IMR-90 (cell line): ENCODE measurements at places on chromosomes 5 and 9. TPM values are rescaled to one million over a fixed set of nuclear protein-coding genes. Genes with fewer than 3 reads are reported as not detected.

DNA sequence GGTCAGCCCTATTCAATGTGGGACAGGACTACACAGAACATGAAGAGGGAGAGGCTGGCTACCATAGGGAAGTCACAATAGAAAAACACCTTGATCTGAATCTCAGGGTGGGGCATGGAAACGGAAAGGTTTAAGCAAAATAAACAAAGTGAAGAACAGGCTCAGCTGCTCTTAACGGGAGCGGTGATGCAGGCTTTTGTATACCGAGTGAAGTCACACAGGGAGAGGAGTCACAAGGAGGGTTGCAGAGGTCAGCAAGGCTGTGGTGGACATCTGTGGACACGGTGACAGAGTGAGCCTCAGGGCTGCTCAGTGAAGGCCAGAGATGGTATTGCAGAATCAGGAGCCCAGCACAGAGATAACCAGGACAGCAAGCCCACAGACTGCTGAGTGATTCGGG, 30.6 kb upstream of the SEMA4D start:
- peaks cover 25% of the 10 kb centered on the region for H3K27me3 ChIP-seq
- peaks cover 4% of the 10 kb centered on the region; the same call in 1 of the 2 replicates for H3K4me1 ChIP-seq
- no peak for DNase-seq
- H3K4me3 ChIP-seq: no peak overlapping the region

STK32A gene
- polyA plus RNA-seq: 0.03 and 0.12 TPM in 2 replicates

- H3K27me3 ChIP-seq: peaks cover 28% of the 10 kb centered on the region
- H3K27ac ChIP-seq: no peak overlapping the region
- no peaks in the 10 kb centered on the region for H3K36me3 ChIP-seq
- H3K4me1 ChIP-seq: no peaks in the 10 kb centered on the region
Measured at GRCh38 chr5:133818031-133818431, 150.4 kb downstream of the C5orf15 start.

GRXCR2 gene
- not detected in 2 replicates for polyA plus RNA-seq

DNA sequence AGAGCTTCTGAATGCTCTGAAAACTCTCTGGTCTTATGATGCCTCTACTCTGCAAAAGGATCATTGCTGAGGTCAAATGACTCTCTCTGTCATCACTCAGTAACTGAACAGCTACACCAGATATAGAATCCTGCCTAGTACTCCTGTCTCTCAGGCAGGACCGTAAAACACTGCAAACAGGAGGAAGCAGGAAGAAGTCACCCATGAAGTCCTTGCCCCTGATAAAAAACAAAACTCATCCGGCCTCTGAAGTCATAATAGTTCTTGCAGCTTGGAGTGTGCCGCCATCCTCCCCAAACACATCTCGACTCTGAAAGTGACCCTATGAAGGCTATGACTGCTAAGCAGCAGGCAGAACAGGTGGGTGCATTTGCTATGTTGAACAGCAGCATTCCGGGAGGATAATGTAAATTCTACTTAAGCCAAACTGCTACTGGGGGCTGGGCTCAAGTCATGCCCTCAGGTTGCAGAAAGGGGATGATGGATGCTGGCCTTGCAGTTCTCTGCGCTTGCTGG, 81.9 kb upstream of the FAM169A start:
- no peaks in the 10 kb centered on the region for H3K36me3 ChIP-seq
- peak overlapping the region; percentile 73; the same call in 1 of the 2 replicates for H3K27ac ChIP-seq
- H3K4me3 ChIP-seq: no peak overlapping the region
- H3K27me3 ChIP-seq: no peaks in the 10 kb centered on the region

DNA sequence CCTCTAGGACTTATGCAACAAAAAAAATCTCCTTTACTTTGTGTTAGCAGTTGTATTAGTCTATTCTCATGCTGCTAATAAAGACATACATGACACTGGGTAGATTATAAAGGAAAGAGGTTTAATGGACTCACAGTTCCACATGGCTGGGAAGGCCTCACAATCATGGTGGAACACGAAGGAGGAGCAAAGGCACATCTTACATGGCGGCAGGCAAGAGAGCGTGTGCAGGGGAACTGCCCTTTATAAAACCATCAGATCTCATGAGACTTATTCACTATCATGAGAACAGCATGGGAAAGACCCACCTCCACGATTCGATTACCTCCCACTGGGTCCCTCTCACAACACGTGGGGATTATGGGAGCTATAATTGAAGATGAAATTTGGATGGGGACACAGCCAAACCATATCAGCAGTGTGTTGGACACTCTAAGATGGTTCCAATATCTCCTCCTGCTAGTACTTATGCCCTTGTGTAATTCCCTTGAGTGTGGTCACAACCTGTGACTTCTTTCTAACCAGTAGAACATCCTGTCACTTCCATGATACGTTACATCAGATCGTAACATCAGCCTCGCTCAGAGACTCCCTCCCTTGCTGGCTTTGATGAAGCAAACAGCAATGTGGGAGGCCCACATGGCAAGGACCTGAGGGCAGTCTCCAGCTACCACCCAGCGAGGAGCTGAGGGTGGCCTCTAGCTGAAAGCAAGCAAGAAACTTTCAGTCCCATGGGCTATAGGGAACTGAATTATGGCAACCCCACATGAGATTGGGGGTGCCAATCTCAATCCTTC, 113.5 kb upstream of the PITX1 start:
- H3K27ac ChIP-seq: no peak overlapping the region
- no peak for DNase-seq
- H3K36me3 ChIP-seq: no peaks in the 10 kb centered on the region
- H3K27me3 ChIP-seq: no peaks in the 10 kb centered on the region
- H3K4me1 ChIP-seq: peaks cover 5% of the 10 kb centered on the region; the same call in 1 of the 2 replicates

DRD1 gene
- polyA plus RNA-seq: 0.16 and 0.19 TPM in 2 replicates

GRCh38 chr5:158392753-158393152, 533.8 kb upstream of the CLINT1 start:
- no peak overlapping the region for H3K27ac ChIP-seq
- peaks cover 2% of the 10 kb centered on the region for H3K27me3 ChIP-seq
- no peak overlapping the region for H3K4me3 ChIP-seq
- H3K36me3 ChIP-seq: no peaks in the 10 kb centered on the region
- H3K4me1 ChIP-seq: no peaks in the 10 kb centered on the region

GRCh38 chr9:127796852-127797370, 5.8 kb upstream of the FPGS start:
- no peak overlapping the region for H3K27ac ChIP-seq
- peaks cover 16% of the 10 kb centered on the region for H3K4me1 ChIP-seq
- DNase-seq: peak; percentile 65
- no peaks in the 10 kb centered on the region for H3K27me3 ChIP-seq

DNA sequence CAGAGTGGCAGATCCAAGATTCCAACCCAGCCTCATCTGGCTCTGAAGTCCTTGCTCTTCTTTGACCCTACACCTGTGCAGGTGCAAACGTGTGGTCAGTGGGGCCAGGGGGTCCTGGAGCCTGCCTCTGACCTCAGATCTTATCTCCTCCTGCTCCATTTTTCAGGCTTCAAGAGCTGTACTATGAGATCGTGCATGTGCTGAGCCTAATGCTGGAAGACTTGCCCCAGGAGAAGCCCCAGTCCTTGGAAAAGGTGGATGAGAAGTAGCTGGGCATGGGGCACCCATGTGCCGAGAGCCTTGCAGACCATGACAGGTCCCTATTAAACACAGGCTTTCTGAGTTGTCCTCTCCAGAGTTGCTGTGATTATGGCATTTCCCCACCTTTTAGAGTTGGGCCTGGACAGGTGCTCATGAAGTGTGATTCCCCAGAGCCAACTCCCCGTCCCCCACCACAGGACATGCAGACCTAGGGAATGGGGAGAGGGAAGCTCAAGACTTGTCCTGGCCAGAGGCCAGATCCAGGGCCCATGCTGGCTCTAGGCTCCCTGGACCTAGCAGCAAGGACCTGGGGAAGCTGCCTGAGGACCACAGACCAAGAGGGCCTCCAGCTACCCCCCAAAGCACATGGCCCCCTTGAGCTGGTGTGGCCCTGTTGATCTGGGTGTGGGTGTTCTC, 22.5 kb downstream of the PITX1 start:
- no peaks in the 10 kb centered on the region for H3K27me3 ChIP-seq
- no peak for DNase-seq
- H3K4me3 ChIP-seq: no peak overlapping the region
- no peak overlapping the region for H3K27ac ChIP-seq

GRCh38 chr9:3862561-3862960, 336.8 kb upstream of the RFX3 start:
- no peak overlapping the region for H3K4me3 ChIP-seq
- no peak overlapping the region for H3K27ac ChIP-seq
- H3K4me1 ChIP-seq: peaks cover 6% of the 10 kb centered on the region
- no peaks in the 10 kb centered on the region for H3K27me3 ChIP-seq
- H3K36me3 ChIP-seq: no peaks in the 10 kb centered on the region; the same call in 1 of the 2 replicates

SPATA6L gene
- 0.60 and 0.84 TPM in 2 replicates for polyA plus RNA-seq

GRCh38 chr9:94687451-94687850, 39.0 kb upstream of the AOPEP start:
- DNase-seq: no peak
- no peaks in the 10 kb centered on the region for H3K4me1 ChIP-seq
- no peaks in the 10 kb centered on the region for H3K36me3 ChIP-seq
- no peak overlapping the region for H3K4me3 ChIP-seq

- H3K36me3 ChIP-seq: no peaks in the 10 kb centered on the region
- DNase-seq: no peak
- H3K4me3 ChIP-seq: no peak overlapping the region
Measured at GRCh38 chr9:97557606-97558095, 56.2 kb downstream of the TMOD1 start.

DNA sequence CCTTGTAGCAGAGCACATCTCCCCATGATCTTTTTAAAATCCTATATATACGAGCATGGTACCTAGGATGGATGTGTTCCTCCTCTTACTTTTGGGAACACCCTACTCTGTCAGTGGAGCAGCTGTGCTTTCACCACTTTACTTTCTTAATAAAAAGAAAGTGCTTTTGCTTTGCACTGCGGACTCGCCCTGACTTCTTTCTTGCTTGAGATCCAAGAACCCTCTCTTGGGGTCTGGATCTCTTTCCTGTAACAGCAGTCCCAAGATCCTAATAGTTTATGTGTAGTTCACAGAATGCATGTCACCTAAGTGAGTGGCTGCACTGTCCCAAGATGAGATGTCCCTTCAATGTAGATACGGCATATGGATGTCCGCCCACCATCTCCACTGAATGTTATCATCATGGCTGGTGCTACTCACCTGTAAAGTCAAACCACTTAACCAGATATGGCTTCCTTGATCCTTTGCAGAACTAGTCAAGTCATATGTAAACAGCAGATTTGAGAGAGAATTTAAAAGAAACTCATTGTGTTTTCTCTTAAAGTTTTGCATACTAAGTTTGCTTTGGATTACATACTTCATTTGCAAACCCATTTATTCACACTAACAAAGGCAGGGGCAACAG, 1.9 kb downstream of the FGF1 start:
- no peaks in the 10 kb centered on the region for H3K27me3 ChIP-seq
- no peak overlapping the region for H3K27ac ChIP-seq
- H3K36me3 ChIP-seq: no peaks in the 10 kb centered on the region
- peaks cover 19% of the 10 kb centered on the region for H3K4me1 ChIP-seq

- no peaks in the 10 kb centered on the region for H3K36me3 ChIP-seq
- H3K4me1 ChIP-seq: peaks cover 9% of the 10 kb centered on the region
- H3K27me3 ChIP-seq: no peaks in the 10 kb centered on the region
- H3K4me3 ChIP-seq: no peak overlapping the region
- peak; percentile 52 for DNase-seq
Measured at GRCh38 chr9:15377625-15378540, 44.8 kb upstream of the SNAPC3 start.

DNA sequence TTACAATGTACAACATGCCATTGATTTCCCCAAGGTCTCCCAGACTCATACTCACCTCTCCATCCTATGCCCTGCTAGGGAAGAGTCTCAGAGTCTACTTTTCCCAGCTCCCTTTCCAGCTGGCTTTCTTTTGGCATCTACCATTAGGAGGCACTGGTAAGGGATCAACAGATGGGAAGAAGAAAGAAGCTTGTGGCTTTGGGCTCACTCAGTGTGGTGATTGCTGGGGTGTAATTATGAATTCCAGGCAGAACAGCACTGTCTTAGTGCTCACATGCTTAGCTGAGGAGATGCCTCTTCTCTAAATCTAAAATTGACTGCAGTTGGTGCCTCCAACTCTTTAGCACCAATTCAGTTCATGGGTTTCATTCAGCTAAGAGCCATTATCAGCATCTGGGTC, 330.0 kb downstream of the PSAT1 start:
- H3K4me1 ChIP-seq: no peaks in the 10 kb centered on the region
- DNase-seq: no peak
- H3K27me3 ChIP-seq: no peaks in the 10 kb centered on the region; the same call in 1 of the 2 replicates
- H3K27ac ChIP-seq: no peak overlapping the region

GRCh38 chr9:123924727-123925126, 5.2 kb downstream of the DENND1A start:
- no peaks in the 10 kb centered on the region for H3K27me3 ChIP-seq
- H3K36me3 ChIP-seq: no peaks in the 10 kb centered on the region
- no peak for DNase-seq
- no peak overlapping the region for H3K4me3 ChIP-seq
- H3K27ac ChIP-seq: no peak overlapping the region
- peaks cover 6% of the 10 kb centered on the region for H3K4me1 ChIP-seq

ADAMTS13 gene
- polyA plus RNA-seq: 2.8 and 3.1 TPM in 2 replicates

SHISAL2B gene
- not detected in 2 replicates for polyA plus RNA-seq

PWWP2A gene
- 7.5 and 8.8 TPM in 2 replicates for polyA plus RNA-seq

SNCAIP gene
- 14.2 and 15.3 TPM in 2 replicates for polyA plus RNA-seq

ZNF474 gene
- polyA plus RNA-seq: 0.19 and 0.24 TPM in 2 replicates

DNA sequence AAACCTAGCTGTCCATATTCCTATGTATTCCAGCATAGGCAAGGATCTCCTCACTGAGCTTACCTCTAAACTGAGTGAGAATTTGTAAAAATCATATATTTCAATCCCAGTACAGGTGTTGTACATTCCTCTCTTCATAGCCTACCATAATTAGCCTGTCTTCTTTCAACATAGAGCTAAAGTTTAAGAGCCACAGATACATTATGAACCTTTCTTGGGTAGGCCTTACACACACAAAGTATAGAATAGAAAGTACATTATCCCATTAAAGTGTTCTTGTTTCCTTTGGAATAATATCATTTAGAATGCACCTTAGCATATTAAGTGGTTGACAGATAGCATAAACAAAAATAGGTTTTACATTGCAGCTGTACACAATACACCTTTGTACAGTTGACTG, 282.1 kb upstream of the TMEM161B start:
- DNase-seq: no peak
- H3K4me1 ChIP-seq: no peaks in the 10 kb centered on the region

- H3K36me3 ChIP-seq: no peaks in the 10 kb centered on the region
- no peak overlapping the region for H3K4me3 ChIP-seq
- H3K27me3 ChIP-seq: no peaks in the 10 kb centered on the region
- DNase-seq: no peak
Measured at GRCh38 chr9:32882705-32883104, 99.4 kb downstream of the TMEM215 start.

GRCh38 chr5:154460172-154460571, 14.4 kb downstream of the SAP30L start:
- no peaks in the 10 kb centered on the region for H3K27me3 ChIP-seq
- no peak overlapping the region for H3K4me3 ChIP-seq
- H3K27ac ChIP-seq: no peak overlapping the region
